ENCODE measurements at places on chromosomes 3 and 15.

GRCh38 chr3:123139522-123139921 is 62.2 kb upstream of the SEC22A start:
- no peak for DNase-seq

GRCh38 chr3:79040701-79041100 is 727.1 kb downstream of the ROBO1 start:
- DNase-seq: no peak

GRCh38 chr3:195196266-195196665 is 74.7 kb downstream of the XXYLT1 start:
- no peak for DNase-seq

DNA sequence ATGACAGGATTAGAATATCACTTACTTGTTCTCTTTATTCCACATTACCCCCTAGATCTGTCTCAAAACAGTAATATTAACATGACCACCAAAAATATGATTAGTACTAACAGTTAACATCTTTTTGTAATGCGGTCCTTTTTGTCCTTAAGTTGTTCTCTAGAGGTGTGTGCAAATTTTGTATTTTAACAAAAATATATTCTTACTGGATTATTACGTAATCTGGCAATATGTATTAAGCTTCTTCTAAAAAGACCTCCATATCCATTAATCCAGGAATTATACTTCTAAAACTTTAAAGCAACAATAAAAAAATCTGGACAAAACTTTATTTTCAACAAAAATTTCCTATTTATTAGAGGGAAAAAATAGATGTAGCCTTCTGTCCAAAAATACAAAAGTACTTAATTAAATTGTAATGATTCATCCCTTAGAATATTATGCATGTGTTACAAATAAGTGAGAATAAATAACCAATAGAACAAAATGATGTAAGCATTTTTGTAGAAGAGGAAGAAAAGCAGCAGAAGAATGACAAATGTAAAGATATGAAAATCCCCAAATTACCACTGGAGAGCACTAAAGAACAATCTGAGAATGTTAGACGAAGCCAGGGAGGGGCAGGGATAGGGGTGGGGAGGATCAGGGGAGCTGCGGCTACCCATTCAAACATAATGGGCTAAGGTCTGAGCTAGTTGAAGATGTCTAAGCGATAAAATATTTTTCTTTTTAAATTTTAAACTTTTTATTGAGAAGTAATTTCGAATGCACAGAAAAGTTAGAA is 945.6 kb downstream of the MCTP2 start:
- DNase-seq: no peak

GRCh38 chr3:112651071-112651470 is 10.1 kb upstream of the CCDC80 start:
- no peak for DNase-seq

GRCh38 chr15:54280726-54281125 is 302.5 kb downstream of the UNC13C start:
- no peak for DNase-seq

DNA sequence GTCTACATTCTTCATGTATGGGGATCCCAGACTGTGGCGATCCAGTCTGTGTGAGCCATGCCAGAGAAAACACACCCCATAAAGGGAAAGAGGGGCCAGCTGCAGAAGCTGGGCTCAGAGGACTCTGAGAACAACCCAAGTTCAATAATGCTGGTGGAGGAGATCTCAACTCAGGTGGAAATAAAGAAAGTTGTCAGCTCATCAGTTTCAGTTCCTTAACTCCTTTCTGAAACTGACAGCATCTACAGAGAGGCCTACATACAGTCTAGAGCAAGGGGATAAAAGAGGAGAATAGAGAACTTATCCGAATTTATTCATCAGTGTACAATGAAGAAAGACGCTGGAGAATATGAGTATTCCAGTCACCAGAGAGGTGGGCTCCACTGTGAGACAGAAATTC is 77.0 kb downstream of the NTRK3 start:
- DNase-seq: no peak

Data from stimulated activated CD4-positive, alpha-beta T cell treated with anti-CD3 and anti-CD28 coated beads, Interleukin-15, amount 100 ng/mL, for 1 hour (primary cell).